ENCODE measurements at places on chromosomes 5 and 9.

DNA sequence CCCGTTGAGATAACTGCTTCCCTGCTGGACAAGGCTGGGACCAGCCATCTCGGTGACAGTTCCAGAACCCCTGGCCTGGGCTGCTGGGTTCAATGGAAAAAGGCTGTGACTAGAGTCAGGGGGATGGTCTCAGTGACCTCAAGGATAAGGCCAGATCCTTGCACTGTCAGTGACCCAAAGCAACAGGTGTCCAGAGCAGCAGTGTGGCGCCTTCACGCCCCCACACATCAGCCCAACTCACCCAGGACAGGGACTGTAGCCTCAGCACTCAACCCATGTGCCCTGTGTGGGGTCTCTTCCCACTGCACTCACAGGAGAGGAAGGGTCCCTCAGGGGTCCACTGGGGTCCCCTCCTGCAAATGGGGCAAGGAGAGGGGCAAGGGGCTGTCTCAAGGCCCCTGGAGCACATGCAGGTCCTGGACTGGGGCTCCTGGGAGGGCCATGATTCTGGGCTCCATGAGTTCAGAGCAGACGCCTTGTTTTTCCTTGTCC is 698 bp upstream of the LCN2 start:
- DNase-seq = no peak

DNA sequence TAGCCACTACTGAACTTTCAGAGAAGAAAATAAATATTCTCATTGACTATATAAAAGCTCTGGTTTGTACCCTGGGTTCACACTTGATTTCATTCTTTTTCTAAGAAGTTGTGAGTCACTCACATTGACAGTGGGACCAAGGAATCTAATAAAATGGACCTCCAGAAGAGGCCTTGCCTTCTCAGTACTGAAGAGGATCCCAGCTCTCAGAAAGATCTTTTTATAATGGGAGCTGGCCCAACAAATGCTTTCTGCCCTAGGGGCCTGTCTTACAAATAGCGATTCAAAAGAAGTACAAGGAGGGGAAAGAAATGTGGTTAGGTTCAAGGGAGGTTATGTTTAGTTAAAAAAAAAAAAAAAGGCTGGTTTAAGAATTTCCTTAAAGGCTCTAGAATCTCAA is 237.9 kb downstream of the ISL1 start:
- no peak for DNase-seq

DNA sequence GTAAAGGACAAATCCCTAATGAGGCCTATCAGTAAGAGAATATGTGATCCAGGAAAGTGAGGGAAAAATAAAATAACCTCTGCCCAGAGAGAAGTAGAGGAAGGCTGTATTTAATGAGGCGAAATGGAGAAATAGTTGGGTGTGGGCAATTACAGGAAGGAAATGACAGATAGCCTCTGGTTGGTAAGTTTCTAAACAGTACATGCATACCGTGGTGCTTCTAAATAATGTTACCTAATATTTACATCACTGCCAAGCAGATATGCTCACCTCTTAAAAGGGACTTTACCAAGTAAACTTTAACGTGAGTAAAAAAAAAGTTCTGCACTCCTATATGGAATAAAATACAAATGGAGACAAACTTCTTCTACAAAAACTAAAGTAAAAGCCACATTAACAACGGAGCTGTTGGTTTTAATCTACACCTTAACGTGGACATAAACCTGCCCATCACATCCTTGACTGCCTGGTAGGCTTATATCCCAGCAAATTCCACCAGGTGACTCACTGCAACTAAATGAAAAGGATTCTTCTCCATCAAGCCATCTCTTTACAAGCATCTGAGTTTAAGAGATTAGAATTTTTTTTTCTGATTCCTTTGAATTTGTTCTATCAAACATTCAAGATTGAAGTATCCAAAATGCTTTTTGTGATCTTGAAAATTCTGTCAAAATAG is 12.4 kb downstream of the NFIL3 start:
- no peak for DNase-seq

GRCh38 chr5:175252234-175252805 is 191.7 kb downstream of the DRD1 start:
- no peak for DNase-seq

- DNase-seq = no peak
Observed at GRCh38 chr5:6480133-6481051, 31.7 kb downstream of the UBE2QL1 start.

DNA sequence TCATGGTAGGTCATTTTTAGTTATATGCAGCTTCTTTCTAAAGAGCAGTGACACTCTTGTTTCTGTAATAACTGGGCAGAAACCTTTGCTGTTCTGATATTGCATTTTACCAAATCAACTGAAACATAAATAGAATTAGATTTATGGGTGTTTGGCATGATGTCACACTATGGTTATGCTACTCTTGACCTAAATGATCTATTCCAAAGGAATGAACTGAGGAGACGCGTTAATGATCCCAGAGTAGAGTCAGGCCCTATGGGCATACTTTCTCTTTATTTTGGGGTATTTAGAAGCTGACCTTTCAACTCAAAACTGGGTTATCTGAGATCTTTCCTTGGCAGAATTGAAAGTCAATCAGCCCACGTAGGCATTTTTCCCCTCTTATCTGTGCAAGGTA is 146.8 kb upstream of the ADAMTSL1 start:
- DNase-seq = no peak

DNA sequence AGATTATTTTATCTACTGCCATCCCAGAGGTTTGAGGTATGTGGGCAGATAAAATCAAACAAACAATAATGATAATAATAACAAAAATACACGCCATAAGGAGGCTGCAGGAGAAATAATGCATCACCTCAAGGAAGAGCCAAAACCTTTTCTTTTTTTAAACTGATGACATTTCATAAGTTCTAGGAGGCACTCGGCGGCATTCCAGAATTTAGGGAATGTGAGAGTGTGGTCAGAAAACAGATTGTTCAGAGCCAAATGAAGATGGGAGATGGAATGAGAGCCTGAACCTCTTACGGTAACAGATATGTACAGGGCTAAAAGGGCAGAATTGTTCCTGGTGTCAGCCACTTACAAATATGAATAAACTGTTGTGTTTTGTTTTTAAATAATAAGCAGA is 615.0 kb upstream of the CHD1 start:
- DNase-seq = no peak

DNA sequence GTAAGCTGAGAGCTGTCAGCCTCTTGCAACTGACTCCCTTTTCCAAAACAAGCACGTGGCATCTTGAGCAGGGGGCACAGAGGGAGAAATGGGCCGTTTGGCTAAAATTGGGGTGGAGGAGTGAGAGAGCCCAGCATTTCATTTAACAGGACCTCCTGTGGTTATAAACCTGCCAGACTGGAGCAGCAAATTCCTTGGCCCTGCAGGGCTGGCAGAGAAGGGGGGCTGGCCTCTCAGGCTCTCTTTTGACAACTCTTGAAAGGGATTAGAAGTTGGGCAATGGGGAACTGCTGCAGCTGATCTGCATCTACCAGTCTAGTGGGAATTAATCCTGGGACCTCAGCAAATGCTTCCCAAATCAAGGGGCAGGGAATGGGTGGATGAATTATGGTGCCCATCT is 7.2 kb upstream of the POU4F3 start:
- no peak for DNase-seq

- DNase-seq = no peak
Observed at GRCh38 chr5:10489810-10490426, 48.2 kb downstream of the ROPN1L start.

GRCh38 chr5:83595217-83595616 is 123.7 kb downstream of the VCAN start:
- no peak for DNase-seq
